ENCODE measurements at places on chromosomes 13 and 19.

DNA sequence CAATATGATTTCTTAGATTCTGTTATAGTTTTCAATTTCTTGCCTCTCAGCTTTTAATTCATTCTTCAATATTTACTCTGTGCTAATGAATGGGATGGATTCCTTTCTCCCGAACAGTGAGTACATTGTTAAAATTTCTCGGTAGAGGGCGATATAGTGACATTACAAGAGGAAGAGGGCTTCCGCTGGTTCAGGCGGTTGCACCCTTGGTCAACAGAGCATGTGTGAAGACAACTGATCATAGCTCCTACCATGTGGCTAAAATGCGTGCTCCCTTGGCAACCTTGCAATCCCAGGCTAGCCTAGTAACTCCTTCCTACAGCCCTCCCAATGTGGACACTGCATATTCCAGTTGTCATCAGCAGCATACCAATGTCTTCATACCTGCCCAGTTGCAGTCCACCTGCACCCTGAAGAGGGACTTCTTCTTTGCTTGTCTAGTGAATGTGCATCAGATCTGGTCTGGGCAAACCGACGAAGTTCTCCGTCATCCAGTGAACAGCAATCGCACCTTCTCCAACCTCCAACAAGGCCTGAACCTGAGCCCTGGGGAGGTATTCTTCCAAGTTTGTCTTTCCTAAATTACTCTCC, 653.0 kb upstream of the GPC6 start:
- DNase-seq: no peak

GRCh38 chr19:418761-419671, 10.1 kb upstream of the C2CD4C start:
- no peak for DNase-seq

DNA sequence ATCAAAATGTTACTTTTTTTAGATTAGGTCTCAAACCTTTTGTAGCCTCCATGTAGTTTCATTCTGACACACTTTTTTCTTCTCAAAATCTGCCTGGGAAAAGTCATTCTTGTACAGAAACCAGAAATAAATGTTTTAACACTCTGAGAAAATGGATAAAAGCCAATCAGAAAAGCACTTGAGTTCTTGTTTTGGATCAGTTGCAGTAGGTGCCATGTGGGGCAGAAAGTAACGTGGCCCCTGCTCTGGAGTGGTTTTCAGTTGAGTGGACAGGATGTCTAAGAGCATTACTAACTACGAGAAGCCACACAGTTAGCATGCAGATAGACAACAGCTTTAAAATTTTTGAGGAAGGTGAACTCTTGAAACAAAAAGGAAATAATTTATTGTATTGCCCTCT, 19.1 kb downstream of the GPR183 start:
- DNase-seq: no peak

DNA sequence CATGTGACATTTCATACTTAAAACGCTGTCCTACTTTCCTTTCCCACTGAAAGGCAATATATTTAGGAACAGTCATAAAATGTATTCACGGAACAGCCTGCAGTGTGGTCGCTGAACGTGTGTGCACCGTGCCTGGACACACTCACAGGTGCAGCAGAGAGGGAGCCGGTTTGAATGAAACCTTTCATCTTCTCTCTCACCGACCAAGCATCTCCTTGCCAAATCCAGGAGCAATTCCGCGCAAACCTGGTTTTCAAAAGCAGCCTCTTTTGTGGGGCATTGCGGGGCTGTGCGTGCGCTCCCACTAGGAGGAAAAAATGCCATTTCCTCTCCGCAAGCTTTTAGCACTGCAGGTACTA, 1.0 kb downstream of the DCLK1 start:
- no peak for DNase-seq

DNA sequence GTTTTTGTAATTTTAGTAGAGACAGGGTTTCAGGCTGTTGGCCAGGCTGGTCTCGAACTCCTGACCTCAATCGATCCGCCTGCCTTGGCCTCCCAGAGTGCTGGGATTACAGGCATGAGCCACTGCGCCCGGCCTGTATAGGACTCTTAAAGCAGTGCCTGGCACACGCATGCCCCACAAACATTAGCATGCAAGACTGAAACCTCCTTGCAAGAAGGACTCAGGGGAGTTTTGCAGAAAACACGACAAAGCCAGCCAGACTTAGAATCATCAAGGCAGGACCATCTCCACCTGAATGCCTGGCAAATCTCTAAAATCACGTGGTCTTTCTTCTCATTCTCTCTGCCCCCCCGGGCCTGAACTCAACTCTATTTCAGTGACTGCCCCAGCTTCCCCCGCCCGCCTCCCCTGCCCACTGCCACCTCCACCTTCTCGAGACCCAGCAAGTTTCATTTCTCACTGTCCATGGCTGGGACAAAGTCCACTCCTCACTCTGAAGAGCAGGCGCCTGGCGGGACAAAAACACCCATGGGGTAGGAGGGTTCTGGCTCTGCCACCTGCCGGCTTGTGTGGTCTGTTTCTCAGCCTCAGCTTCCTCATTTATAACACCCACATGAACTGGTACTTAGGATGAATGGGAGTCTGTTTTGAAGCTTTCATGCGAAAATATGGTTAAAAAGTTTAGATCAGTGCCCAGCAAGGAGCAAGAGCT, 2.4 kb downstream of the TICAM1 start:
- no peak for DNase-seq

DNA sequence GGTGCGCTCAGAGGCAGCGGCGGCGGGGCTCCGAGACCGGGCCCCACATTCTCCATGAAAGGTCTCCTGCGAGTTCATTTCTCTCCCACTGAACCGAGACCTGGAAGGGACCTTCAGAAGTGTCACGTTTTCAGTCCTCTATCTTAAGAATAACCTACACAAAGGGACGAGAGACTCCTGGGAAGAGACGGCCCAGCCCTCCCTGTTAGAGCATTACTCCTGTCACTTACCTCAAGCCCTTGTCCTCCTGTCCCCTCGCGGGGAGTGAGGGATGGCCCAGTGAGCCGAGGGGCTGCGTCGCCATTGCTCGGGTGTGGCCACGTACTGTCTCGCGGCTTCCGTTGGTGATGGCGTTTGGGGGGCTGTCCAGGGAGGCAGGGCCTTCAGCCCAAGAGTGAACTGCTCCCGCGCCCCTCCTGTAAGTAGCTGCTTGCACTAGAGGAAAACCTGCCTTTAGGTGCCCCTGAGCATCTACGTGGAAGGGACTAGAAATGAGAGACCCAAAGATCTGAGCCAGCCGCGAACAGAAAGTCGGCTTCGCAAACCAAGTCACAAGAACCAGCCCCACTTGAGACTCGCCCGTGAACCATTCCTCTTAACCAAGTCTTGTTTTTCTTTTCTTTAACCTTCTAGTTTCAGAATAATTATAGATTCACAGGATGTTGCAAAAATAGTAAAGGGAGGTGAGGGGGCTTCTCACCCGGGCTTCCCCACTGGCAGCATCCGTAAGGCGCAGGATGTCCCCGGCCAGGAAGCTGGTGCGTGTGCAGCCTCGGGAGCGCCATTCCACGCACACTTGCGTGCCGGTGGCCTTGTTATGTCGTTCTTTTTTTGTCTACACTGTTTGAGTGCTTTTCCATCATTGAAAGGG, 21.1 kb upstream of the NDUFS7 start:
- no peak for DNase-seq

DNA sequence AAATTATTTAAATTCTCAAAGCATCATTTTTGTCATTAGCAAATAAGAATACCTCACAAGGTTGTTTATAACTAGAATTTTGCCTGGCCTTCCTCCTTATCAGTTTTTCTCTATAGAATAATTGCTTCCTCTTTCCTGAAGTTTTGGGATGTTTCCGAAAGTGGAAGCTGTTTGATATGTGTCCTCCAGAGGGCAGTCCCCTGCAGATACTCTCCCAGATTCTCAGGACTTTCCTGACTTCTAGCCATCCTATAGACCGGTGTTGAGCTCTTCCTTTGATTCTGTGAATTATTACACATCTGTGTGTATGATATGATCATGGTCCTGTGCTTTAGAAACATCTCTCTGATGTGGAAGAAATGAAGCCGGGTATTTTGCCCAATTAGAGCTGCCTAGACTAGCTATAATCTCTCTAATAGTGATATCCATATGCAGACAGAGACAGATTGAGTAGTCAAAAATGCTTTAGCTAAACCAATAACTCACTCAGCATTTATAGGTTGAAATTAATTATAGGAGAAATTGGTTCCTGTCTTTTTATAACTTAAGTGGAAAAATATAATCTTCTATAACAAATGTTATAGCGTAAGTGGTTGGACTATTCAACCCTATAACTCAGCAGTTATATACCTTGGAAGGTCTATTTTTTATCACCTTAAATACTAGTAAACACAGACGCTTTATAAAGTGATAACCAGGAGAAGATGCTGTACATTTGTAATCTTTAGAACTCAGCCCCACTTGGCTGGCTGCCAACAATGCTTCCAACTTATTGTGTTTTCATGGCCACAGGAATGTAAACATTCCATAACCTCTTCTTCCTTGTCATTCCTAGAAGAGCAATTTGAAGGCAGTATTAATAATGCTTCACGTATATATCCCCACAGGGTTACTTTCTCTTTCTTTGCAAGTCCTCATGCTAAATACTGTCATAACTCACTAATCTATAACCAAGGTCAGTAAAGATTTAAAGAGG, 201.0 kb upstream of the RXFP2 start:
- DNase-seq: no peak

GRCh38 chr13:72165276-72165675, 298.3 kb upstream of the DACH1 start:
- no peak for DNase-seq

DNA sequence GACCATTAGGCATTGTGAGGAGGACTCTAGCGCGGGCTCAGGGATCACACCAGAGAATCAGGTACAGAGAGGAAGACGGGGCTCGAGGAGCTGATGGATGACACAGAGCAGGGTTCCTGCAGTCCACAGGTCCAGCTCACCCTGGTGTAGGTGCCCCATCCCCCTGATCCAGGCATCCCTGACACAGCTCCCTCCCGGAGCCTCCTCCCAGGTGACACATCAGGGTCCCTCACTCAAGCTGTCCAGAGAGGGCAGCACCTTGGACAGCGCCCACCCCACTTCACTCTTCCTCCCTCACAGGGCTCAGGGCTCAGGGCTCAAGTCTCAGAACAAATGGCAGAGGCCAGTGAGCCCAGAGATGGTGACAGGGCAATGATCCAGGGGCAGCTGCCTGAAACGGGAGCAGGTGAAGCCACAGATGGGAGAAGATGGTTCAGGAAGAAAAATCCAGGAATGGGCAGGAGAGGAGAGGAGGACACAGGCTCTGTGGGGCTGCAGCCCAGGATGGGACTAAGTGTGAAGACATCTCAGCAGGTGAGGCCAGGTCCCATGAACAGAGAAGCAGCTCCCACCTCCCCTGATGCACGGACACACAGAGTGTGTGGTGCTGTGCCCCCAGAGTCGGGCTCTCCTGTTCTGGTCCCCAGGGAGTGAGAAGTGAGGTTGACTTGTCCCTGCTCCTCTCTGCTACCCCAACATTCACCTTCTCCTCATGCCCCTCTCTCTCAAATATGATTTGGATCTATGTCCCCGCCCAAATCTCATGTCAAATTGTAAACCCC, 2.8 kb upstream of the CEACAM5 start:
- no peak for DNase-seq

DNA sequence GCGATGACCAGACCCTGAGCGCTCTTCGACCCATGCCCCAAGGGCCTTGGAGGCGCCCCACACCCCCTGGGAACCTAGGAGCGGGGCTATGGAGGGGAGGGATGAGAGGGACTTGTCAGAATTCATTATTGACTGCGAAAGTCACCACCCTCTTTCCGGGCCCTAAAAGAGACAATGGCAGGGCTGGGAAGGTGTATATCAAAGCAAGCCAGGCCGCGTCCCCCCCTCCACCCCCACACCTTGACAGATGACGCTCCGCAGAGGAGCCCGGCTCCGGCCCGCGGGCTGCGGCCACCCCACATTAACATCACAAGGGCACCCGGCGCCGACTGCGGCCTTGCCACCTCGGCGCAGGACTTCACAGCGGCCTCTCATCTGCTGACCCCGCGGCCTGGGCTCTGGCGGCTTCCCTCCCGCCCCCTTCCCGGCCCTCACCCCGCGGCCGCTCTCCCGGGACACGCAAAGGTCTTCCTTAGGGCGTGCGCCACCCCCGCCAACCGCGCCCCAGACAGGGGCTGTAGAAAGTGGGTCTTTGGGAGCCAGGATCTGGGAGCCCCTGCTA, 2.4 kb downstream of the CDX2 start:
- no peak for DNase-seq

GRCh38 chr19:32022731-32023563, 322.5 kb upstream of the ZNF507 start:
- no peak for DNase-seq

DNA sequence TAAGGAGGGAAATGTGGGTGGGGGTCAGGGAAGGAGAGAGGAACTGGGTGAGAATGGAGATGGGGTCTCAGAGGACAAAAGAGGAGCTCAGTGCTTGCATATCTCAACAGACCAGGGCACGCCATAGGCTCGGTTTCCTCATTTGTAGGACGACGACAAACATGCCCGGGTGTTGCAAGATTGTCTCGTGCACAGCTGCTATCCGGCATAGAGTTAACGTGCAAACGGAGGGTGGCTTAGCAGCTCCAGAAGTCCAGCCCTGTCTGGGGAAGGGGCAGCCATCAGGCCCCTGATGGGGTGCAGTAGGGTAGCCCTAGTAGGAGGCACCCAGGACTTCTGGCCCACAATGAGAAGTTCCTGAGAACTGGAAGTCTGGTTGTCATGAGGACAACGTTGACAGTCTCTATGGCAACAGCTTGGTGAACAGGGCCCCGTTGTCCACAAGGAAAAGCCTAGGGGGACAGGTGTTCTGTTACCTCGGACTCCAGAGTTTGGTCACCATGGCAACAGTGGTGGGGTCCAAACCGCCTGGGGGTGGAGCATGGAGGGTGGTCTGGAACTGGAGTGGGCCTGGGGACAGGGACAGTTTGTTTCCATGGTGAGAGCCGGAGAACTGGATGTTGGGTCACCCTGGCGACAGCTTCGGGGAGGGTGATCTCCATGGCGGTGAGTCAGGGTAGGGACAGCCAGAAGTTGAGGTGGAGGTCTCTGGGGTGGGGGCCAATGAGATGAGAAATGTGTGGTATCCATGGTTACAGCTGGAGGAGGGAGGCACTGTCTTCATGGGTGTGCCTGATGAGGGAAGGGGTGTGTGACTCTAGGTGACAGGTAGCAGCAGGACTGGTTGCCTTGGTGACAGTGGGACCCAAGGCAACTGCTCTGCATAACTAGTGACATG, 16.8 kb downstream of the TM6SF2 start:
- no peak for DNase-seq

- no peak for DNase-seq
Measured at GRCh38 chr13:35694549-35695447, 218.3 kb upstream of the MAB21L1 start.

- DNase-seq: no peak
Measured at GRCh38 chr13:55219538-55219937, 1921.2 kb upstream of the PRR20A start.

DNA sequence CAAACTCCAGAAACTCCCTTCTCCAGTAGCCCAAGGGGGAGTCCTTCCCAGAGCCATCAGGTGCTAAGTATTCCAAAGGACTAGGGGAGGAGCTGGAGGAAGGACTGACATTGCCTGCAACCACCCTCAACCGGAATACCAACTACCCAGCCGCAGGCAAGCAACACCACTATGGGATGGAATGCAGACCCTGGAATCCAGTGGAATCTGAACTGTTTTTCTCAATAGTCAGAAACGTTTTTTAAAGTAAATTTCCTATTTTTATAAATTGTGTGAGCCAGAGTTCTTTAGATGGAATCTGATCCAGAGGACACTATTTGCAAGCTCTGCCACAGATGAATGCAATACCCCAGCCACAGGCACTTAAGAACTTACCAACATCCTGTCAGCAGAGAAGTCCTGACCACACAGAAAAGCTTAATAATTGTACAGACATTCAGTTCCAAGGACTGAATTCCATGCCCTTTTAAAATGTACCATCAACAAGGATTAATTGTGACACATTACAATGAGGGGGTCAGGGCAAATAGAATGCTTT, 92.1 kb downstream of the USP12 start:
- DNase-seq: no peak

GRCh38 chr19:16301999-16302694, 22.5 kb upstream of the KLF2 start:
- DNase-seq: no peak
